Effector memory CD4-positive, alpha-beta T cell (primary cell): ENCODE measurements at places on chromosomes 7 and 10.

- no peak for DNase-seq
Measured at GRCh38 chr10:15725603-15726002, 5.9 kb upstream of the ITGA8 start.

- DNase-seq = no peak
Measured at GRCh38 chr7:118110178-118110925, 73.6 kb upstream of the LSM8 start.

GRCh38 chr7:42766782-42767423 lies 145.0 kb downstream of the C7orf25 start:
- no peak for DNase-seq

DNA sequence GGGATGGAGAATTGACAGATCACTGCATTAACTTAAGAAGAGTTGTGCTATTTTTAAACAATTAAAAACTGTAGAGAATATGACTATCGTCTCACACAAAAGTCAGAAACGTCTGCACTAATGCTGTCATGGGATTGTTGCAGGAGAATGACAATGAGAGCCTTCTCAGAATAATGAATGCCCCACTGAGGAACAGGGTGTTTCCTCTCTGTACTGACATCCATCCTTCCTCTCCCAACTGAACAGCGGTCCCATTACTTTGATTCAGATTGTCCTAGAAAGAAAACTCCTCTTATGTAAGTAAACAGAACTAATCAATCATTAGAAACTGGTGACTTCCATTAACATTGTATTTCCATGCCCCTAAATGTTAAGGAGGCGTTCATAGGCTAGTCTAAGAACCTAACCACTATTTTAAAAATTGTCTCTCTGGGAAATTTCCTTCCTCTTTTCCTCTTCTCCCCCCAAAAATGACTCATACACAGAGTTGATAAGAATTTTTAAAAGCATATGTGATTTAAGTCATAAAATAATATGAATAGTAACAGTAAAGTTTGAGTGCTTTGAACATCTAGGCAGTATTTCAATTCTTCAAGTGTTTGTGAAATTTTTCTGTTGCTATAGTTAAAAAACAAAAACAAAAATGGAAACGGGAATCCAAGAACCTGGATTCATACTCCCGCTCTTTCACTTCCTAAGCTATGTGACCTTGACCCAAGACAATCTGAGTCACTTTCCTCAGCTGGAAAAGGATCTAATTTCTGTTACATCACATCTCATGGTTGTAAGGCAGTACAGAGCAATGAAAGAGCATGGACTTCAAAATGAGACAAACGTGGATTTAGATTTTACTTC lies 12.7 kb upstream of the MACC1 start:
- DNase-seq = no peak

DNA sequence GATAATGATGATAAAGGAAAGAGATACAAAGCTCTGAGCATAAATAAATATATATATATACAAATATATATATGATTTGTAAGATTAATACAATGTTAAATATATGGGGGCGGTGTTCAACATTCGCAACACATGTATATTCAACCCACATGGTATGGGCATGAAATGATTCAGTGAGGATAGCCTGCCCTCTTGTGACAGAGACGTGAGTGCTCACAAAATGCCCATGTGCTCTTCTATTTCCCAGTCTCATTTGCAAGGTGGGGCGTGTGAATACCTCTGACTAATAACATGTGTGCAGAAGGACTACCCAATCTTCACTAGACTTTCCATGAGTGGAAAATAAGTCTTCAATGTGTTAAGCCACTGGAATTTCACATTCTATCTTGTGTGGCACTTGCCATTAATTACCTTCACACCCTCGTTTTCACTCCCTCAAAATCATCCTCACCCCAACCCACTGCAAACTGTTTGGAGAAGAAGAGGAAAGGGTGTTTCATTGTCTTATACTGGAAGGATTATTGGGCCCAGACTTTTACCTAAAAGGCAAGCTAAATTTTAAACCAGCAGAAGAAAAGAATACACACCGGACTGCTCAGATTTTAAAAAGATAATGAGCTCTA lies 26.9 kb downstream of the ASAH2 start:
- no peak for DNase-seq

DNA sequence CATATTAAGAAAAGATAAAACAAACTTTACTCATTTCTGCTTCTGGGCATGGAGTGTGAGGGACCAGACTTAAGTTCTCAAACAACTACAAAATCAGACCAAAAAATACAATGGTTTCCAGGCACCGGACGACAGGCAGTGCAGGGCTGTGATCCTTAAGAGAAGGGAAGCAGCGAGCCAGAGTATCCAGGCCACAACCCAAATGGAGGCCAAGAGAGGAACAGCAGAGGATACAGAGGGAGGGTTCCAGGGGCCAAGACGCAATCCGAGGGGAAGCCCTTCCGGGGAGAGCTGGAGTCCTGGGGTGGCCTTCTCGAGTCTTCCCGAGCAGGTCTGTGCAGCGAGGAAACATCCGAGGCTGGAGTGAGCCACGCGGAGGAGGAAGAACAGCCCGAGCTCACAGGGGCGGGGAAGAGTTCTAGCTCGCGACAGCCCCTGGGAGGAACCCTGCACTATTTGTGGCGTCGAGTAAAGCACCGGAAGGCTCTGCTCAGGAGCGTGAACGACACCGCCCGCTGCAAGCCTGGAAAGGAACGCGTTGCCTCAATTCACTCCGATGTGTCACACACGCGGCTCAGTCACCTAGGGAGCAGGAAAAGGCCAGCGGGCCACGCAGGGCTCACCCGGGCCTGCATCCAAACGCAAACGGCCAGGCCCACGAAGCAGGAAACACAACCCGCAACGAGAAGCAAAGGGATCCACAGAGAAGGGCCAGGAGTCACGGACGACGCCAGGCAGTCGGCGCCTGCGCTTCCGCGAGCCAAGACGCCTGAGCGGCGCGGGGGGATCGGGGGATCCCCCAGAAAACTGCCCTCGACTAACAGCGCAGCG lies 933 bp upstream of the RNF32 start:
- no peak for DNase-seq
